ENCODE measurements at places on chromosomes 4 and X. TPM values are rescaled to one million over a fixed set of nuclear protein-coding genes. Genes with fewer than 3 reads are reported as not detected.
A peak's percentile ranks its signal among the peaks of the same experiment; 100 is the strongest.

DNA sequence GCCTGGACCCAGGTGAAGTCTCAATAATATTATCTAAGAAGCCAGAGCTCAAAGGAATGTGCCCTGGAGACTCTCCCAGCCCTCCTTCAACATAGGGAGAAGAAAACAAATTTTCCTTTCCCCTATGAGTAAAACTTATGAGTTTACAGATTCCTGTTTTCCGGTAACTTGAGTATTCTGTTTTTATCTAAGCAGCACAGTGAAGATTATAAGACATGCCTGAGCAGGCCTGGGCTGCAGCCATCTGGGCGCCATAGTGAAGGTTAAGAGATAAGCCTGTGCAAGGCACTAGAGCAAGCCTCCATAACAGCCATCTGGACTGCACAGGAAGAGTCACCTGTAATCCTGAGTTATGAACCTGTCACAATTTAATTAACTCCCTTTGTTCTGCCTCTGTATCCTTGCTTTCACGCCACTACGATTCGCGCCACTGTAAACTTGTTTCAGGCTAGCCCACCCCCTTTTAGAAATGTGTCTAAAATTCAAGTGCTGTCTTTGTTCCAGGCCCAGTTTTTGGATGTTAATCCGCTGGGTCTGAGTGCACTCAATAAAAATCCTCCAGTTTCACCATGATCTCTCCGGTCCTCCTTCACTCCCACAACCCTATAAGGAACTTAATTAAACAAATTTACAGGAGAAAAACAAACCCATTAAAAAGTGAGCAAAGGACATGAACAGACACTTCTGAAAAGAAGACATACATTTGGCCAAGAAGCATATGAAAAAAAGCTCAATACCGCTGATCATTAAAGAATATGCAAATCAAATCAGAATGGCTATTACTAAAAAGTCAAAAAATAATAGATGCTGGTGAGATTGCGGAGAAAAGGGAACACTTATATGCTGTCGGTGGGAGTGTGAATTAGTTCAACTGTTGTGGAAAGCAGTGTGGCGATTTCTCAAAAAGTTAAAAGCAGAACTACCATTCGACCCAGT is 189.5 kb downstream of the APBB2 start:
- DNase-seq = no peak

GRCh38 chr4:54067166-54067565 is 2.8 kb upstream of the CHIC2 start:
- DNase-seq = no peak

DNA sequence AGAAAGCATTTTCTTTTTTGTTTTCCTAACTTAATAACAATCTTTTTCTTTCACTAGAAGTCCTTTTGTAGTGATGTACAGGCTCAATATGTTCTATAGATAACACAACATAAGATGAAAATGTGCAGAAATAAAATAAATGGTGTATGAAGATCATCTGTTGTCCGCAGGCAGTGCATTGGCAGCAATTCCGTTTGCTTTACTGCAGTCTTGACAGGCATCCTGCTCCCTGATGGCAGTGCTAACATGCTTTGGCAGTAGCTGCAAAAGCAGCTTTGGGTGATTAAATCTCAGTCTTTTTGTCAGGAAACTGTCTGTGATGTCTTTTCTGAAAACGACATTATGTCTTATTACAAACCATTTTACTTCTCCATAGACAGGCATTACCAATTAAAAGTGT is 131.4 kb downstream of the TRAM1L1 start:
- DNase-seq = no peak

DNA sequence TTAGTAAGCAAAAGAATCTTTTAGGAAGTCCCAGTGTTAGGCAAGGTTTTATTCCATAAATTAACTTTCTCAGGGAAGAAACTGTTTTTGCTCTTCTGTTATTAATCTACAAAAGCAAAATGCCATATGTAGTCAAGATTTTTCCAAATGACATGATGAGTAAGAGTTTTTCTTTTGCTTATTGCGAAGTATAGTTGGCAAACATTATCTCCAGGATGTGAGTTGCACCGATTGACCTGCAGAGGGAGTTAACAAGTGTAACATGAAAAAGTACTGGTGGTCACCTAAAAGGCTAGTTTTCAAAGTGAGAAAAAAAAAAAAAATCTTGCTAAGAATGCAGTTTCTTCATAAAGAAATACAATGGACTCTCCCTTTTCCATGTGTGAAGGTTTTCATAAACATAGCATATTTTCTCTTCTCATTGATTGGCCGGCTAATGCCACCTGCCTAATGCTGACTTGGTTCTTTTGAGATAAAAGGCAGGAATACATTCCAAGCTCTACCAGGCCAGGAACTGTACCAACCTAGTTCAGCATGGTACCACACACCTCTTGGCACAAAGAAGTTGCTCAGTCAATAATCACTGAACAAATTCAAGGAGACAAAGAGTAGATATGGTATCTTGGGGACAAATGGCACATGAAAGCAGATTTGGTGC is 100.2 kb downstream of the LNX1 start:
- DNase-seq = peak; percentile 86

GRCh38 chrX:135213200-135213844 is 38.5 kb upstream of the ETDA start:
- DNase-seq = no peak

GRCh38 chr4:41060352-41061334 is 153.7 kb downstream of the APBB2 start:
- no peak for DNase-seq

- no peak for DNase-seq
Measured at GRCh38 chr4:110371016-110371770, 104.8 kb upstream of the ENPEP start.

- no peak for DNase-seq
Measured at GRCh38 chr4:13212936-13213335, 271.2 kb downstream of the RAB28 start.

DNA sequence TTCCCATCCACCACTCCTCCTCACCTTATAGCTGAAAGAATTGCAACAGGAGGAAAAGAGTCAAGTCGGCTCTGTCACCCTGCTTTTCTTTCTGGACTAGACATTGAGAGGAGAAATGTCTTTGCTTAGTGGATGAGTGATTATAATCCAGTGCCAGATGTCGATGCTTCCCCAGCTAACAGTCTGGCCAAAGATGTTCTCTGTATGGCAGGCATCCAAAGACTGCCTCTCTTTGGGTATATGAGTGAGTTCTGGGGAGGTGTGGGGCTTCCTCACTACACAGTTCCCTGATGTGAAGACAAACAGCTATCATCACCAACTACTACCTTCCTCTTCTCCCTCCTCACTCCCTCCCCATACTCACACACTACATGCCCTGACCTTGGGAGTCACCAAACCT is 90.9 kb downstream of the COMMD8 start:
- no peak for DNase-seq

GRCh38 chrX:130393451-130394074 is 8.1 kb upstream of the GPR119 start:
- no peak for DNase-seq

GRCh38 chr4:108535757-108536156 is 84.6 kb upstream of the RPL34 start:
- DNase-seq = no peak

- DNase-seq = no peak
Measured at GRCh38 chr4:54101190-54102041, 1.5 kb downstream of the GSX2 start.

DNA sequence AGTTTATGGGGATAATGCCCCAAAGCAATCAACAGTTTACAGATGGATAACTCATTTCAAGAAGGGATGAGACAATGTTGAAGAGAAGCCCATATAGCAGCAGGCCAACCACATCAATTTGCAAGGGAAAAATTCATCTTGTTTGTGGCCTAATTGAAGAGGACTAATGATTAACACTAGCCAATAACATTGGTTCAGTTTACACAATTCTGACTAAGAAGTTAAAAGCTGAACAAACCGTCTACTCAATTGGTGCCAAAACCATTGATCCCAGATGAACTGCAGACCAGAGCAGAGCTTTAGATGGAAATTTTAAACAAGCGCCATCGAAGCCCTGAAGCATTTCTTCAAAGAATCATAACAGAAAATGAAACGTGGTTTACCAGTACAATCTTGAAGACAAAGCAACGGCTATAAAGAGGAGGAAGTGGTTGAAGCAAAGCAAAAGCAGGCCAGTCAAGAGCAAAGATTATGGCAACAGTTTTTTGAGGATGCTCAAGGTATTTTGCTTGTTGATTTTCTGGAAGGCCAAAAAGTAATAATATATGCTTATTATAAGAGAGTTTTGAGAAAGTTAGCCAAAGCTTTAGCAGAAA is 20.5 kb upstream of the BLTP1 start:
- no peak for DNase-seq

DNA sequence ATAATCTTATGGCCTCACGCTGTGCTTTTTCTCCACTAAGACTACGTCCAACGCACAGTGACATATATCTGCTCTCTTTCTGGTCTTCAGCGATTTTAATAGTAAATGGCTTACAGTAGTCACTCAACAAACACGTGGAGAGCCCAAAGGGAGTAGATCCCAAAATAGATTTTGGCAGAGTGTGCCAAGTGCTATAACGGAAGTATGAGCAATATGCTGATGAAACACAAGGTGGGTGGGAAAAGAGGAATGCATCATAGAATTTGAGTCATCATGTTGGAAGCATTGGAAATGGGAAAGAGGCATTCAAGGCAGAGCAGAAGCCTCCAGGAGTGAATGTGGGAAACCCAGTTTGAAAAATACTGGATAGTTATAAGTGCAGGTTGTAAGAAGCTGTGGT is 129.1 kb upstream of the LDB2 start:
- peak; percentile 91 for DNase-seq

- DNase-seq = no peak
Measured at GRCh38 chr4:74016068-74016467, 17.6 kb upstream of the CXCL5 start.

GRCh38 chr4:61204353-61205060 is 4.4 kb downstream of the ADGRL3 start:
- no peak for DNase-seq

GRCh38 chr4:112766422-112766821 is 129.5 kb downstream of the LARP7 start:
- no peak for DNase-seq

- no peak for DNase-seq
Measured at GRCh38 chrX:22118161-22118830, 86.2 kb downstream of the PHEX start.

DNA sequence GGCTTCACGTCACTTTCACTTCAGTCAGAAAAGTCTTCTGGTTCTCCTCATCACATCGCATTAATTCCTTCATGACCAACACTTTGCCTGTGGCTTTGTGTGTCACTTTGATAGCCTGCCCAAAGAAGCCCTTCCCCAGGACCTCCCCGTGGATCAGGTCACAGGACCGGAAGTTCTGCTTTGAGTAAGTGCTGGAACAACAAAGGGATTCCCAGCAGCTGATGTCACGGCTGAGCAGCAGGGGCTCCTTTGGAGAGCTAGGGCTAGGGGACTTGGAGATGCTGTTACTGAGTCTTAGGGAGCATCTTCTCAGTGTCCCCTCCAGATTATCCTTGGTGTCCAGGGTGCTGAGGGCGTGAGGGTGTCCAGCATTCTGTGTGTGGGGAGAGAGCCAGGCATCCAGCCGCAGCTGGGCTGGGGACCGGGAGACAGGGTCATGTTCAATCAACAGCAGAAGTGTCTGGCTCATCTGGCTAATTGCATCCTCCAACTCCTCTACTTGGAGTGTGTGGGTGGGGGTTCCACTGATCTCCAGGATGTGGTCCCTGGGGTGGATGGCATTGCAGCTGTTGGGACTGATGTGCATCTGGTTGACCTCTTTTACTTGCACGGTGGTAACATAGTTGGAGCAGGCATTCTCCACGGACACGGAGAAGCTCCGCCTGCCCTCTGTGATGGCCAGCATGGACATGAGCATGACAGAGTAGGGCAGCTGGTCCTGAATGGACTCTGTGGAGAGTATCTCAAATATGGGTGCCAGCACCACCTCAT is 39.2 kb upstream of the ARHGAP6 start:
- no peak for DNase-seq

GRCh38 chrX:136866337-136867095 is 14.0 kb downstream of the RBMX start:
- DNase-seq = no peak

DNA sequence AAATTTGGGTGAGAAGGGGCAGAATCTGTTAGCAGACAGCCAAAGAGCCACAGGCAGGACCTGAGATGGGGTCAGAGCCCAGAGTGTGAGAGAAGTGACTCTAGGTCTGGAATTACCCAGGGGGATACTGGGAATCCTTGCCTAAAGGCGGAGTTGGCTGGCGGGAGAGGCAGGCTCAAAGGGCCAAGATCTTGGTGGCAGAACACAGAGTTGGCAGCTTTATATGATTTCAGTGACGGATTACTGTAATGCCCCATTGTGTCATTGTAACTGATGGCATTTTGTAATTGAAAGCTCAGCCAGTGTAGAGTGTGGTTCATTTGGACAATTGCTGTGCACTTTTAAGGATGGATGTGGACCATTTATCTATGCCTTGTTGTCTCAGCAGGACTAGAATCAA is 77.3 kb downstream of the SMIM20 start:
- no peak for DNase-seq

Gene C4orf50
- not detected for polyA plus RNA-seq

Gene CSAG1
- not detected for polyA plus RNA-seq

Gene ATOH1
- not detected for polyA plus RNA-seq

Gene PWWP3B
- not detected for polyA plus RNA-seq

Gene PCDH10
- polyA plus RNA-seq = 31.1 TPM

Gene OTC
- not detected for polyA plus RNA-seq

Gene HTN1
- not detected for polyA plus RNA-seq

Gene CDS1
- 0.01 TPM for polyA plus RNA-seq

Gene AWAT2
- polyA plus RNA-seq = not detected

Gene CT45A7
- polyA plus RNA-seq = not detected

Gene APBB2
- 52.9 TPM for polyA plus RNA-seq

Gene GAGE12E
- not detected for polyA plus RNA-seq

Gene FAM9C
- polyA plus RNA-seq = not detected

Gene GAGE12D
- polyA plus RNA-seq = not detected

Gene COX7B2
- not detected for polyA plus RNA-seq

Gene SLC25A4
- 24.2 TPM for polyA plus RNA-seq
